ENCODE measurements at places on chromosomes 1 and 21.

- no peak for DNase-seq
Measured at GRCh38 chr1:241640867-241641622, 876 bp upstream of the CHML start.

DNA sequence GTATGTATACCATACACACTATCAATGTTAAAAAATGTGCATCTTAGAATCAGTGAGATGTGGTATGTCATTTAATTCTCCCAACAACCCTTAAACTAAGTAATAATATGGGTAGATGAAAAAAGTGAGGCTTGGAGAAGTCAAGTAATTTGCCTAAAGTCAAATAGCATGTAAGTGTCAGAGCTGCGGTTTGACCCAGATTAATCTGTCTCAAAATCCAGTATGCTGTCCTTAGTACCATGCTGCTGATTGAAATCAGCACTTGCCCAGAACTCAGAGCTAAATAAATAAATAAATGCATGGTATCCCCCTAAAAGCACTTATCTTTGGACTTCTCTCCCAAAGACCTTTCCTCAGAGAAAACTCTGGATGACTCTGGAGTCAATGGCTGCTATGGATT lies 16.7 kb downstream of the BCL9 start:
- DNase-seq: no peak

DNA sequence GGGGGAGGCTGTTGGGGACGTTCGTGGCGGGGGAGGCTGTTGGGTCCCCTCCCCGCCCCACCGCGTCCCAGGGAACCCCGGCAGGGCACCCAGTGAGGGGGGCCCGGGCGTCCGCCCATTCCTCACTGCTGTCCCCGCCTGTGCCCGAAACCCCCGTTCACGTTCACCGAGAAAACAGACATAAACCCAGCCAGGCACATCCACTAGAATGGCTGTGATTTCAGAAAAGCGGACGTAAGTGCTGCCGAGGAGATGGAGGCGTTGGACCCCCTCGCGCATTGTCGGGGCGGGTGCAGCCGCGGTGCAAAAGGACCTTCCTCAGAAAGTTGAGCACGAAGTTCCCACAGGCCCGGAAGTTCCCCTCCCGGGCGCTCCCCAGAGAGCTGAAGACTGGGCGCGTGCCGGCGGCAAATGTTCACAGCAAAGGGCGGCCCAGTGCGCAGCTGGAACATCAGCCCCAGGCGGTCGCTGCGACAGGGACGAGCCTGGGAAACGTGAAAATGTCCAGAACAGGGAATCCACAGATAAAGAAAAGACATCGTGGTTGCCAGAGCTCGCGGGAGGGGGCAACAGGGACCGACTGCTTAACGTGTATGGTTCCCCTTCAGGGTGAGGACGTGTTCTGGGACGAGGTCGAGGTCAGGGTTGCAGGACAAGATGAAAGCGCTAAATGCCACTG lies 18.5 kb upstream of the SAMD11 start:
- peak; percentile 26 for DNase-seq

- peak; percentile 24 for DNase-seq
Measured at GRCh38 chr1:43834280-43835081, 99.1 kb upstream of the ARTN start.

DNA sequence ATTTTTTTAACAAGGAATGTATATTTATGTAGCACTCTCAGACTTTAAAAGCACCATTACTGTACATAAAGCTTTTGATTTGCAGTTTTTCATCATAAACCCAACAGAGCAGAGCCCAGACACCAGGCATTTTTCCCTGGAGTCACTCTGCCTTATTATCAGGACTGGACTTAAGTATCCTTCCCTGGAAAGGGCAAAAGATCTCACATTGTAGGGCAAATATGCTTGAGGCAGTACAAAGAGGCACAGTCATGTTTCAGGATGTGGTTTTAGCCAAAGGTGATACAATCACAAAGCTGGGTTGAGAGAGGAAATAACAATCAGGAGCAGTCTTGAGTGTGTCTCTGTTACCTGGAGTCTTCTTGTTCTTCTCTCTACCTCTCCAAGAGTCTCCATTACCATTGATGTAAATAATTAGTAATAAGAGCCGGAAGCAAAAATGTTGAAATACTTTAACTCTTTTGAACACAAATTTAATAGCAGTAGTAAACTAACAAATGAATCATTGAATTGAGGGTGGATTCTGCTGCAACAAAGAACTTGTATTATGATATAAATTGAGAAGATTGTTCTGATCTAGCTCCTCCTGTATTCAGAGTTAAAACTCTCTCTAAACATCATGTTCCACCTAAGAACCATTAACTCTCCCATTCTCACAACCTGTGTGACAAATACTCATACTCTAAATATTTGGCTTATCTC lies 160.5 kb downstream of the LTN1 start:
- DNase-seq: no peak

DNA sequence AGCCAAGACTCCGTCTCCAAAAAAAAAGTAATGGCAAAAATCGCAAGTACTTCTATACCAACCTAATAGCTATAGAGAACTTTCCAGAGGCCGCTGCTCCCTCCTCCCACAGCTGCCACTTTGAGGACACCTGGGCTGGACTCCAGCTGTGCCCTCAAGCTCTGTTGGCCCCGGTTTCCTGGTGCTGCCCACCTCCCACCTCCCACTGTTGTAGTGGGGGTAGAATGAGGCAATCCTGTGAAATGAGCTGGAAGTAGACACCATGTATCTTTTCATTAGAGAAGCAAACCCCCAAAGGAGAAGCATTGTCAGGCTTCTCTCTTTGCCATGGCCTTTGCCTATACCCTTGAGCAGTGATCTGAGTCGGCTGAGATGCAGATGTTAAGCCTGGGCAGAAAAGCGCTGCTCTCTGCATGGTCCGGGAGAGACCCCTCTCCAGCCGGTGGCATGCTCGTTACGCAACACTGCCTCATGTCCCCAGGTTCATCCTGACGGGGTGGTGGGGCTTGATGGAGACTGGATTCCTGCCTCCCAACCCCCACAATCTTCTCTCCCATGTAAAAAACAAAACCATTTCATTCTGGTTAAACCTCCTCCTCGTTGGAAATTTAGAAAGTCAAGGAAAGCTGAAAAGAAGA lies 39.7 kb downstream of the SIM2 start:
- DNase-seq: no peak

DNA sequence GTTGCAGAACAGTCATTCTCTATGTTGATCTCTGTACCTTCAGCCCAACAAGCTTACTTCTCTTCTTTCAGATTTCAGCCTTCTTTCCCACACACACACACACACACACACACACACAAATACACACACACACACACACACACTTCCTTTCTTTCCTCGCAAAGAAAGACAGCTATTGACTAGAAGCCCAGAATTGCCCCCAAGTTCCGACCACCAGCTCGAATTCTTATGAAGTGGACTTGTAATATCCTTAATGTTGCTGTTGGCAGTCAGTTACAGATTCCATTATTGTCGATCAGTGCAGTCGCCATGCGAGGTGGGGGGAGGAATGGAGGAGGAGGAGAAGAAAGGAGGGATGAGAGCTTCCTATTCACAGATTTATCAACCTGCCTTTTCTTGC lies 125.5 kb downstream of the CLEC20A start:
- no peak for DNase-seq

GRCh38 chr1:55632906-55633305 lies 417.7 kb upstream of the USP24 start:
- no peak for DNase-seq
